ENCODE measurements at places on chromosomes 5 and 9.

DNA sequence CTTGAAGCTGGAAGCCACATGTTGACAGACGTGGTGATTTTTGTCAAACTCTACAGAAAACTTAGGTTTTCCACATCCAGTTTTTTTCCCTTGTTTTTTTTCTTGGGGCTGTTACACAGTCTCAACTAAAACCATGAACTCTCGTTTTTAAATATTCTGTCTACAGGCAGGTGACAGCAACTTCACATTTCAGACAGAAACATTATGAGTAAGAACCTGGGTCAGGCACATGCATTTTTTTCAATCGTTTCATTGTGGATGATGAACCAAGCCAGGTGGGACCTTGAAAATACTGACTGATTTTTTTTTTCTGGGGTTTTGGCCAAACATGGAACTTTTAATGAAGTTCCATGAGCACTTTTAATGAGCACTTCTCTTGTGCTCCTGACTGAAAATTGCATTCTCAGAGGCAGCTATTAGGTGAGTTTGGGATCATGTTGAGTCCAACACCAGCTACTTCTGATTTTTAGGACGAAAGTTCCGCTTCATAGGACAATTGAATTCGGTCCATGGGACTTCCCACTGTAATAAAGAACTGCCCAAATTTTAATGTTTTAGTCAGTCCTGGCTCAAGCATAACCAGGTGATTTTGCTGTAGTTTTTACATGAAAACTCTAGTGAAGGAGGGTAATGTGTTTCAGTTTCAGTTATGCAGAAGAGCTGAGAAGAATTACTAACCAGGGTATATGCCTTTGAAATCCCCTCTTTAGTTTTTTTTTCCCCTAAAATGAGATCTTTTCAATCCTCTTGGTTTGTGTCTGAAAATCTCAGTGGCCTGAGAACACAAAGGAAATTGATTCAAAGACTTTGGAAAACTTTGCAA lies 93.2 kb upstream of the ADAMTS16 start:
- DNase-seq = no peak

DNA sequence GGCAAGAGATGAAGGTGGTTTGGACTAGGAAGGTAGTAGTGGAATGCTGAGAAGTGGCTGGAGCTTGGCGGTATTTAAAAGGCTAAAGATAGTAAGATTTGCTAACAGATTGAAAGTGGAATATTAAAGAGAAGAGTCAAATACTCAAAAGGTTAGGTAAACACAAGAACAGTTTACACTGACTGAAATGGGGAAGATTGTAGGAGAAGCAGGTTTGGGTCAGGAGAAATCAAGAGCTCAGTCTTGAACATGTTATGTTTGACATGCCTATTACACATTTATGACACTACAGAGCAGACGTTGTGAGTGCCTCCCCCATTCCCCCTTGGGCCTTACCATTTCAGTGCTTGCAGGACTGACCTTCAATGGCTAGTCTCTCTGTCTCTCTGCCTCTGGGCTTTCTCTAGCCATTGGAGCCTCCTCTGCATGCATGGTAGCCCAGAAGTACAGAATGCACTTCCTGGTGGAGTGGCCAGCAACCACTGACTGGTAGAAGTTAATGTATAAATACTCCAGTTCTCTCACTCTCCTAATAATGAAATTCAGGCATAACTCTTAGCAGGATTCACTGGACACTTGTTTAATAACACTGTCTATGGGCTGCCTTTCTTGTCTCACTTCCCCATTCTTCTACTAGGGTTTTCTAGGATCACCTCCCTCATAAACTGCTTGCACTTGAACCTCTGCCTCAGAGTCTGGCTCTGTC lies 56.8 kb downstream of the HMGCS1 start:
- DNase-seq = no peak

DNA sequence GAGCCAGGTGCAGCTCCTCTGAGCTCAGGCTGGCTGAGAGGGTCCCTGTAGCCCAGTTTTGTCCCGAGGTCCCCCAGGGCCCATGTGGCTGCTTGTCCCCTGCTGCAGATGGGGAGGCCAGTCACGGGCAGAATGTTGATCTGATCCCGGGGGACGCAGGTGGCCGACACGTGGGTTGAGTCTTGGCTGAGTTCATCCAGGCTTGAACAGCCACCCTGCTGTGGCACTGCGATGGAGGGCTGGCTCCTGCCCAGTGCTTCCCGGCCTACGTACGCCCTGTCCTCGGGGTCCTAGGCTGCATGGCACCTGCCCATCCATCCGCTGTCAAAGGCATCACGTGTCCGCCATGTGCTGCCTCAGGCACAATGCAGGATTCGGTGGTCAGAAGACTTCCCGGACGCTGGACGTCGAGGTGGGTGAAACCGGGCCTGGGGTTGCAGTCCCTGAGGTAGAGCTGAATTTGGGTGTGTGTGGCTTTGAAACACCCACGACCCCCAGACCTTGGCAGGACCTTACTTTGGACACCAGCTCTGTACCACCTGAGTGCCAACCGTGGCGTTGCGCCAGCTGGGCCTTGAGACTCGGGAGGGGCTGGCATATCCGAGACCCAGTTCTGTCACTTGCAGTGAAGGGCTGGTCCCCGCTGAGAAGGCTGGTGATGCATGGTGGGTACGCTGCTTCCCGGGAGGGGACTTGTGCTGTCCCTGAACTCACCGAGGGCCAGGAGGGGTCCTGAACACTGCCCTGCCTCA lies 22.3 kb downstream of the RXRA start:
- DNase-seq = no peak

- no peak for DNase-seq
Observed at GRCh38 chr9:121713400-121714070, 62.1 kb downstream of the DAB2IP start.

GRCh38 chr9:78574354-78575045 lies 277.6 kb downstream of the PSAT1 start:
- no peak for DNase-seq

GRCh38 chr9:95477441-95477840 lies 39.3 kb downstream of the PTCH1 start:
- DNase-seq = no peak

GRCh38 chr5:154298065-154298464 lies 107.5 kb downstream of the GALNT10 start:
- no peak for DNase-seq

DNA sequence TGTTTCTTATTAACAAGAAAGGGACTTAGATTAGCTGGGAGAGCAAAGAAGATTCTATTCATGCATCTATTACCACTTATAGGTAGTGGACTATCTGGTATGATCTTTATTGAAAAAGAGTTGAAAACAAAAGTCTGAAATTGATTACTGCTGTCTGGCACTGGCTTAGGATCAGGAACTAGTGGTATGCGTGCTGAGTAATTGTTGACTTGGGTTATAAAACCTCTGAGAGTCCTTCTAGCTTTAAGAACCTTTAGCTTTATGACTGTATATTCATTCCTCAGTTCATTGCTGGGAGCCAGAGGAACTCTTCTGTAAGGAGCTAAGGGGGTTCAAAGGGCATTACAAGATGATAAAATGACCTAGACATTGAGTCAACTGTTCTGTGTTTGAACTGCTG lies 7.6 kb downstream of the SLC1A1 start:
- no peak for DNase-seq

- no peak for DNase-seq
Observed at GRCh38 chr5:148125641-148126040, 42.7 kb upstream of the SPINK14 start.

GRCh38 chr5:62585751-62586150 lies 7.1 kb downstream of the LRRC70 start:
- DNase-seq = no peak

DNA sequence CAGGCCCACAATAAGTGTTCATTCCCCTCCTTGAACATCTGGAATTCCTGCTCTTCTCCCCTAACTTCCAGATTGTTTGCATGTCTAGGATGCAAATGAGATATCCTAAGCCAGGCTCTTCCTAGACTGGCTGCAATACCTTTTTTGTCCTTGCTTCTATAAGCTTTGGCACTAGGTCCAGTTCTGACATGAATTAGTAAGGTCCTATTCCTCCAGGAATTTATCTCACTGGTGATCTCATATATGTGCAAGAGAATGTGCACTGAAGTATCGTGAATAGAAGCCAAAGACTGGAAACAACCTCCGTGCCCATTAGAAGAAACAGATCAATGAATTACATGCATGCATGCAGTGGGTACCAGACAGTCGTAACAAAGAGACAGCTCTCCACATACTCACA lies 25.2 kb downstream of the DUSP1 start:
- DNase-seq = no peak

DNA sequence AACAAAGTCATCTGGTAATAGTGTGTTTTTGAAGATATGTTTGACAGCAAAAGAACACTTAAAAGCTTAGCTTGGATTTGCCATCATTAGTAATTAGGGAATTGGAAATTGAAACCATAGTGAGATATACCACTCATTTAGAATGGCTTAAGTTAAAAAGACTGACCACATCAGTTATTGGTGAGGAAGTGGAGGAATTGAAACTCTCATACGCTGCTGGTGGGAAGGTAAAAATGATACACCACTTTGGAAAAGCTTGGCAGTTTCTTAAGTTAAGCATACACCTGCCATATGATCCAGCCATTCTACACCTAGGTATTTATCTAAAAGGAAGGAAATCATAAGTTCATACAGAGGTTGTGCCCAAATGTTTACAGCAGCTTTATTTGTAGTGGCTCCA lies 213.2 kb downstream of the TRIO start:
- no peak for DNase-seq

DNA sequence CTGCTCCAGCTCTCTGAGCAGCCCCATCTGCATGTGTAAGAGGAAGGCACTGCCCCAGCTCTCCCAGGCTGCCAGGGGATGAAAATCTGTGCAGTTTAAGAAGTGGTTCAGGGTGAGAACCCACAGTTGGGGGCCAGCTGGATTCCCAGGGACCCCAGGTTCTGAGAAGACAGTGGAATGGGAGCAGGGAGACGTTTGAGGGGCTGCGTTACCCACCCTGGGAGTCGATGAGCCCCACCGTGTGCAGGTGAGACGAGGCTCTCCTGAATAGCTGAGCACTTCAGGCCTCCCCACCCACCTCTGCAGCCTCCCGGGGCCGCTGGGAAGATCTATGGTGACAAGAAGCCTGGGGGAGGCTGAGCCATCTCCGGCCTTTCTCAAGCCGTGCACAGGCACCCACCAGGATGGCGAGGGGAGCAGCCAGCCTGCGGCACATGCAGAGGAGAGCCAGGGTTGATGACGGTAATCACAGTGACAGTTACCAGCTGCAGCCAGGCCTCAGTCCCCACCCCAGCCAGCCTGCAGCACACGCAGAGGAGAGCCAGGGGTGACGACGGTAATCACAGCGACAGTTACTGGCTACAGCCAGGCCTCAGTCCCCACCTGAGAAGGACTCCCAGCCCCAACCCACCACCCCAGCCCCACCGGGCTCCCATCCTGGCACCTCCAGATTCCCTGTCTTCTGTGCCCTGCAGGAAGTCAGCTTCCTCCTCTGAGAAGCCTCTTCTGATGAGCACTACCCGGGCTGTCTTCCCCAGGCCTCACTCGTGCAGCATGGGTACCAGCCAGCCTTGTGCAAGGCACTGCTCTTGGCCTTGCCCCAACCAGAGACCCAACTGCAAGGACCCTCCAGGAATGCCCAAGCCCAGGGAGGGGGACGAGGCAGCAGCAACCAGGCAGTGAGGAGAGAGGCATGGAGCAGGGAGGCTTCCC lies 150.8 kb upstream of the PPP1R26 start:
- no peak for DNase-seq

DNA sequence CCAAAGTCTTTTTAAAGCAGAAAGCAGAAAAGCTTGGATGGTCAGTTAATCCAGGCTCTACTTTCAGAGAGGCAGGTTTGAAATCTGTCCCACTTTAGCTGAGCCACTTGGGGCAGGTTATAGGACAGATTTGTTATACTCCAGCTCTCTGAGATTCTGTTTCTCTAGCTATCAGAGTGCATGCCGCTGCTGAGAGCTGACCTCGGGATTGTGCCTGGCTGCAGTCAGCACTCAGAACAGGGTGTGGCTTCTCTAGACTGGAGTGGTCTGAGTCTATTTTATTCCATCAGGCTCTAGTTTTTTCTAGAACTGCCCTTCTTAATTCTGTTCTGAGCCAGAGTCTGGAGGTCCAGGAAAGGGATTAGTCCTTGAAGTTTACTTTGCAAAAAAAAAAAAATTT lies 67.7 kb downstream of the NDFIP1 start:
- DNase-seq = no peak

DNA sequence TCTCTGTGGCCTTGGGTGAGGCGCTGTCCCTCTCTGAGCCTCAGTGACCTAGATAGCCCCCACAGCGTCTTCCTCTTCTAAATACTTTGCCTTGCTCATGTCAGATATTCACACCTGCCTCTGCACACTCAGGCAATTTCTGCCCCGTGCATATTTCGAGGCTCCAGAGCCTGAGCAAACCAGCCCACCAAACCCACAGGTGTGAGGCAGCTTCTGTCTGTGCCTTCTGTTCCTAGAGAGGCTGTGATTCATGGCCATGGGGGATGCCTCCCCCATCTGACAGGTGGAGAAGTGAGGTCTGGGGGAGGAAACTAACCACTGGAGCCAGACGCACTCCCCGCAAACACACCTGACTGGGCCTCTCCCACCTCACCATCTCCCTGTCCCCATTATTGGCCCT lies 42.7 kb upstream of the CPLX2 start:
- no peak for DNase-seq

DNA sequence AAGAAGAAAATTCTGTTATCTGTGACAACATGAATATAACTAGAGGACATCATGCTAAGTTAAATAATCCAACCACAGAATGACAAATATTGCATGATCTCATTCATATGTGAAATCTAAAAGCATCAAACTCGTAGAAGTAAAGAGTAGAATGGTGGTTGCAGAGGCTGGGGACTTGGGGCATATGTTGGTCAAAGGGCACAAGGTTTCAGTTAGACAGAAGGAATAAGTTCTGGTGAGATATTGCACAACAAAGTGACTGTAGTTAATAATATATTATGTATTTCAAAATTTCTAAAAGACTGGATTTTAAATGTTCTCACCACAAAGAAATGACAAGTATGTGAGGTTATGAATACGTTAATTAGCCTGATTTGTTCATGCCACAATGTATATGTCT lies 24.8 kb downstream of the GRIA1 start:
- peak; percentile 62 for DNase-seq

DNA sequence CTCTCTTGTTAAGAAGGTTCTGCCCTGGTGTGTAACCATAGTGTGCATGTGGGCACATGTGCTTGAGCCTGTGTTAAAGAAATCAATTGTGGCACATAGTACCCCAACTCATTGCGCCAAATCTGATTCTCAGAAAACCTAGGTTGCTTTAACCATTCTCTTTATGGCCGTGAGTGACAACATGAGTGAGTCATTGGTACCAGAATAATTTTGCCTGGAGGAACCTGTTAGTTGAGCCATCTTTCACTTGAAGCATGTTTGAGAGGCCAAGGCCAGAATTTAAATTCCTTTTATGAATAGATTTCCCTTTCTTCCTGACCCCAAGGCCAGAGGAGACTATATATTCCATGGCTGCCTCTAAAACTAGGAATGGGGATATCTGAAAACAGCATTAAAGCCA lies 35.2 kb upstream of the SLC36A2 start:
- no peak for DNase-seq

GRCh38 chr5:36056422-36056821 lies 10.3 kb downstream of the UGT3A2 start:
- no peak for DNase-seq

DNA sequence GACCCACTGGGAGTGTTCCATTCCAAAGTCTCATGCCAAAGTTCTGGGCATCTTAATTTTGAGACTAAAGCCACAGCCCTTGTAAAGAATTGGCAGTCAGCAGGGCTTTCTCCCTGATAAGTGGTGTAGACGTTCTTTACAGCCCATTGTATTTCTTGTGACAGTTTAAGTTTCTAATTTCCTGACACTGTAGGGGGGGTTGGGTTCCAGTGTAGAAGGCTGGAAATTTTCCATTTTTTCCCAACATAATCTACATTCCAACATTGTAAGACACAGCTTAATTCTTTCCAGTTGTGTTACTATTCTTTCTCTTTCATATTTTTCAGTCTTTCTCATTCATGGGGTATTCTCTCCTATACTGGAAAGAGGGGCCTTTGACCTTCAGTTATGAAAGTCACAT lies 121.1 kb downstream of the FBXL7 start:
- peak; percentile 84 for DNase-seq
